CD4-positive, alpha-beta T cell treated with Interleukin-15 for 4 hours (primary cell): ENCODE measurements at places on chromosomes 3 and 15.

DNA sequence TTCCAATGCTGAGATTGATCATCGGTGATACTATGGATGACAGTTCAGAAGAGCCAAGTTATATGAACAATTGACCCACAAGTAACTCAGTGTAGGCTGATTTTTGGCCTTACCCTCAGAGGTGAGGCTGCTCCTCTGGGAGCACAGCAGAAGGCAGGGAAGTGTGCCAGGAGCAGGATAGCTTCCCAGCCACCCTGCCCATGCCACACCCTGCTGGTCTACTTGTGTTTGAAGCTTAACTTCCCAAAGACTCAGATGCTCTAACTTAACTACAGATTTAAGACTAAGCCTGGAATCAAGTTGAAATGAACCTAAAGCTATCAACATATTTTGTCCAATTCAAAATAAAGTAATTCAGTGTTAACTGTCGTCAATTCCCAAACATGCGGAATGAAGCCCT is 77.5 kb downstream of the BOC start:
- DNase-seq = no peak

- DNase-seq = no peak
These were observed 14.2 kb downstream of the RAB6B start for GRCh38 chr3:133881492-133881891.

GRCh38 chr3:10023587-10024310 is 2.5 kb upstream of the FANCD2 start:
- no peak for DNase-seq

- no peak for DNase-seq
These were observed 33.5 kb downstream of the RAB6B start for GRCh38 chr3:133862161-133862560.

DNA sequence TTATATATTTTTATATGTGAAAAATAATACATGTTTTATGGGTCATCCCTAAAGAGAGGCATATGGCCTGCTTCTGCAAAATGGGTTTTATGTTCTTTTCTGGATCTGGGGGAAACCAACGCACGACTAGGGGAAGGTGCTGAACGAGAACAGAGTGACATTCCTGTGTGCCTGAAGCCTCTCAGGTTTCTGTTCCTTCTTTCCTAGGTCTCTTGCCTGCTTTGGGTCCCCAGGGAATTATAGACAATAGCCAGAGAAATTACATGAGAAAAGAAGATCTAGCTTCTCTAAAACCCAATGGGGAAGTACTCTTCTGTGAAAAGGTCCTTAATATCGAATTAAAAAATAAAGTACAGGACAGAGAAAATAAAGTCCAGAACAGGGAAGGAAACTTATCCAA is 66.5 kb downstream of the IGSF11 start:
- DNase-seq = no peak

DNA sequence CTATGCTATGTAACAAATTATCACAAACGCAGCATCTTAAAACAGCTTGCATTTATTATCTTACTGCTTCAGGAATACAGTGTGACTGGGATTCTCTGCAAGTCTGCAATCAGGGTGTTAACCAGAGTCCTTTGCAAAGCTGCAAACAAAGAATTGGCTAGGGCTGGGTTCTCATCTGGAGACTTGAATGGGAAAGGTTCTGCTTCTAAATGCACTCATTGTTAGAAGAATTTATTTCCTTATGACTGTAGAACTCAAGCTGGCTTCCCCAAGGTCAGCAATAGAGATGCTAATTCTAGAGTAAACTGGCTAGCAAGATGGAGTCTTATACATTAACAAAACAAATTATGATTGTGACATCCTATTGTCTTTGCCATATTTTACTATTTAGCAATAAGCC is 673.7 kb downstream of the DIPK2A start:
- DNase-seq = no peak

DNA sequence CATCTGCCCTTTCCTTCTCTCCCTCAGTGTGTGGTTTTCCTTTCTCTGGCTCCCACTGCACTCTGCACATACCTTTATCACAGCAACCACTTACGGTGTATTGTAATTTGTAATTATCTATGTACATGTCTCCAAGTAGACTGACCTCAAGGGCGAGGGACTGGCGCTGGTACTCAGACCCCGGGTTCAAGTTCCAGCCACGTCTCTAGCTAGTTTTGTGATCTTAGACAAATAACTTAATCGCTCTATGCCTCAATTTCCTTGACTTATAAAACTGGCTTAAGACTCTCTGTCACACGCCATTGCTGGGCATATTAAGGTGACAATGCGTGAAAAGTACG is 607 bp upstream of the SENP2 start:
- no peak for DNase-seq

- DNase-seq = no peak
These were observed 77.5 kb downstream of the CHDH start for GRCh38 chr3:53768478-53769459.

GRCh38 chr15:99385865-99386264 is 134.6 kb downstream of the LRRC28 start:
- DNase-seq = no peak
